ENCODE measurements at places on chromosomes 5 and 9. TPM values are rescaled to one million over a fixed set of nuclear protein-coding genes. Genes with fewer than 3 reads are reported as not detected.

Gene TXN
- 178 TPM for total RNA-seq

Gene FOXD4L5
- total RNA-seq, result 0.41 TPM

- no peak overlapping the region for H3K4me3 ChIP-seq
- H3K36me3 ChIP-seq, result no peaks in the 10 kb centered on the region
- H3K27me3 ChIP-seq, result no peaks in the 10 kb centered on the region
- peaks cover 7% of the 10 kb centered on the region for H3K4me1 ChIP-seq
- H3K27ac ChIP-seq, result no peak overlapping the region
Observed at GRCh38 chr5:1138445-1139245, 26.8 kb upstream of the SLC12A7 start.

- no peak for DNase-seq
- H3K4me3 ChIP-seq, result no peak overlapping the region
- no peaks in the 10 kb centered on the region for H3K27me3 ChIP-seq
- H3K36me3 ChIP-seq, result no peaks in the 10 kb centered on the region
- no peaks in the 10 kb centered on the region for H3K4me1 ChIP-seq
Observed at GRCh38 chr5:148988328-148988727, 74.5 kb downstream of the SH3TC2 start.

- DNase-seq, result no peak
- H3K27ac ChIP-seq, result no peak overlapping the region
- H3K36me3 ChIP-seq, result no peaks in the 10 kb centered on the region
- no peaks in the 10 kb centered on the region for H3K27me3 ChIP-seq
- H3K4me1 ChIP-seq, result no peaks in the 10 kb centered on the region
Observed at GRCh38 chr5:124751031-124751430, 4.6 kb upstream of the ZNF608 start.

DNA sequence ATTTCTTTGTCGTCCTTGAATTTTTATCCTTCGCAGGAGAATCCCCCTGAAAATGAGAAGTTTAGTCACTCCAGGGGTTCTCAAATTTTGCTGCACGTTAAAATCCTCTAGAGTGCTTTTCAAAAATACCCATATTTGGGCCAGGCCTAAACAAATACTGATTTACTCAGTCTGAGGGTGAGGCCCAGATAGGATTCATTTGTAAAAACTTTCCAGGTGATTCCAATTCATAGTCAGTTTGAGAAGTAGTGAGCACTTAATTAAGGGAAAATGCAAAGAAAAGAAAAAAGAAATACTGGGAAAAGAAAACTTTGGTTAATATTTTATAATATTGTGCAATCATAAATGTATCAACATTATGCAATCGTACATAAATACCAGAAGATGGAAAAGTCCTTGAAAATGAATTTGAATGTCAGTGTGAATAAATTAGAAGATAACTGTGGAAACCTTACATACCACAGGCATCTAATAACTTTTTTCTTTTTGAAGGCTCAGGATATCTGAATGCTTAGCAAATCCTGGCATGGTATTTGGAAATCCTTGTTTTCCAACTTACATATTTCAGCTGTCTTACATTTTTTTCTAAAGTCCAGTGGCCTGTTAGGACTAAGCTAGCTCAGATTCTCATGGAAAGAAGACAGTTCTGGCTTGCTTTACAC lies 116.5 kb upstream of the DAPK1 start:
- H3K27me3 ChIP-seq, result no peaks in the 10 kb centered on the region
- H3K4me1 ChIP-seq, result peaks cover 17% of the 10 kb centered on the region
- no peaks in the 10 kb centered on the region for H3K36me3 ChIP-seq
- peak overlapping the region; percentile 66 for H3K27ac ChIP-seq

- H3K4me1 ChIP-seq, result no peaks in the 10 kb centered on the region
- no peaks in the 10 kb centered on the region for H3K36me3 ChIP-seq
Observed at GRCh38 chr9:123528501-123528900, 172.5 kb downstream of the CRB2 start.

GRCh38 chr5:89597878-89598277 lies 714.9 kb upstream of the MEF2C start:
- H3K4me3 ChIP-seq, result no peak overlapping the region
- DNase-seq, result no peak
- no peak overlapping the region for H3K27ac ChIP-seq
- no peaks in the 10 kb centered on the region for H3K4me1 ChIP-seq
- H3K27me3 ChIP-seq, result no peaks in the 10 kb centered on the region

Gene FAT2
- total RNA-seq, result 0.41 TPM
